ENCODE measurements at places on chromosomes 7 and 10.

GRCh38 chr7:122482212-122482611 is 177.7 kb upstream of the FEZF1 start:
- DNase-seq = no peak

- DNase-seq = no peak
Measured at GRCh38 chr10:1114315-1114714, 58.1 kb downstream of the WDR37 start.

GRCh38 chr7:23472046-23472445 is 1.8 kb upstream of the IGF2BP3 start:
- DNase-seq = no peak

- no peak for DNase-seq
Measured at GRCh38 chr10:131344747-131345146, 33.2 kb upstream of the TCERG1L start.

DNA sequence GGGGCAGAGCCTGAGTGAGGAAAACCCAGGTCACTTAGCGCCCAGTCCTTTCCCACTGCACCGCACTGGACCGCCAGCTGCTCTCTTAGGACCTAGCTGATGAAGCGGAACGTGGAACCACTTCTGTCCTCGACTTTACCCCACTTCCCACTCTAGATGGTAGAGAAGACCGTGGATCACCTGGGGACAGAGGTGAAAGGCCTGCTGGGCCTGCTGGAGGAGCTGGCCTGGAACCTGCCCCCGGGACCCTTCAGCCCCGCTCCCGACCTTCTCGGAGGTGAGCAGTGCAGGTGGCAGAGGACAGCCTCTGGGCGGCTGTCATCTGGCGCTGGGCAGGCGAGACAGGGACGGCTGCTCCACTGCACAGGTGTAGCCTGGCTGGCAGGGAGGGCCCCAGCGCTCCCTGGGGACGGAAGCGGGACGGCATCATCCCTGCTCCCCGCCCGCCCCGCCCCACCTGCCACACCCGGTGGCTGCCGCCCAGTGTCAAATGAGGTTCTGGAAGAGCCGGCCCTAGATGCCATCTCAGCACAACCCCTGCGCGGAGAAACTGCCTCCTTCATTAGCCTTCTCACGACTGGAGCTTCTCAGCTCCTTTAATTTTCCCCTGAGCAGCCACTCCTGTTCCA is 11.7 kb downstream of the PLAC9 start:
- no peak for DNase-seq

GRCh38 chr10:21602313-21602712 is 68.3 kb downstream of the MLLT10 start:
- no peak for DNase-seq

DNA sequence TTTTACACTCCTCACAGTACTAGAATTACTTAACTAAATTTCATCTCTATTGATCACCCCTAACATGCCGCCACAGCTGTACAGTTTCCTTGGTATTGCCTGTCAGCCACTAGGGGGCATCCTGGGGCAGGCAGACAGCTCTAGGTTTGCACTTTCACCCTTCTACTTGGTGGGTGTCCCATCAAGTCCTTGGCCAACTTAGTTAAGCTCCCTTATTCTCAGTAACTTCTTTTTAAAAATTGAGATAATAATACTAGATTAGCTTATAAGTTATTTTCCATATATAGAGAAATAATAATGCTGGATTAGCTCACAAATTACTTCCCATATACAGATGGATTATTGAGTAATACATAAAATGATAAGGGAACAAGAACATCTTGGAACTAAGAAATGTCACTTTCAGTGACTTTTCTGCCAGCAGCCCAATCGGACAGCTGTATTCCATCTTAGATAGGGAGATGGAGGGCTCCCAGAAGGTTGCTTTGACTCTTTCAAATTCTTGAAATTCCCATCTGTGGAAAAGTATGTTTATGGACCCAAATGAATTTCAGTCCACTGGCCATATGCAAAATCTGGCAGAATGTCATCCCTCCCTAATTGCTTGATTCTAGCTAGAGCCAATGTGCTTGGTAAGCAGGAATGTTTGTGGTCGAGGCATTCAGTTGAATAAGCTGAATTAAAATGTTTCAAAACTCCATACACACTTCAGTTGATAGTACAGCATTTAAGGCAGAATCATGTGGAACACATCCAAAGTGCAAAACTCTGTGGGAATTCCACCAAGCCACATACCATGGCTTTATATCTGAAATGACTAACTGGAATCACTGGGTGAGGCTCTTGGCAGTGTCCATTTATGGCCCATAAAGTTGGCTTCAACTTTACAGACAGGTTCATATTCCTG is 309.7 kb downstream of the CSTF2T start:
- DNase-seq = peak; percentile 1

DNA sequence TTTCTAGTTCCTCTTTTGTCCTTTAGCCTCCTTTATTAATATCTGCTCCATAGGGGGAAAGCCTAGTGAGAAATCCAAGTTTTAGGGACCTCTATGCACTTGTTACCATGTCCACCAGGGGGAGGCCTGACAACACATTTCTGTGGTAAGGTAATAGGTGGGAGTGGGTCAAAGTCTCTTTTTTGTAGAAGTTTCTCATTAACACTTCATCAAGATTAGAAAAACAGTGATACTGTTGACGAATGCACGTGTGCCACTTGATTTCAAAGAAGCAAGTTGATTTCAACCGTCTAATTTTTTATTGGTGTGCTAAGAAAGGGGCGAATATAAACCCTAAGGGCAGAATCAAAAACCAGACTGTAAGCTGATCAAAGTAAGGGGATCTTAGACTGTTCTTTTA is 30.6 kb downstream of the CISD1 start:
- peak; percentile 25 for DNase-seq

- DNase-seq = no peak
Measured at GRCh38 chr7:151251689-151252560, 3.4 kb upstream of the SMARCD3 start.

- DNase-seq = no peak
Measured at GRCh38 chr10:35420827-35421552, 84.7 kb downstream of the CCNY start.

DNA sequence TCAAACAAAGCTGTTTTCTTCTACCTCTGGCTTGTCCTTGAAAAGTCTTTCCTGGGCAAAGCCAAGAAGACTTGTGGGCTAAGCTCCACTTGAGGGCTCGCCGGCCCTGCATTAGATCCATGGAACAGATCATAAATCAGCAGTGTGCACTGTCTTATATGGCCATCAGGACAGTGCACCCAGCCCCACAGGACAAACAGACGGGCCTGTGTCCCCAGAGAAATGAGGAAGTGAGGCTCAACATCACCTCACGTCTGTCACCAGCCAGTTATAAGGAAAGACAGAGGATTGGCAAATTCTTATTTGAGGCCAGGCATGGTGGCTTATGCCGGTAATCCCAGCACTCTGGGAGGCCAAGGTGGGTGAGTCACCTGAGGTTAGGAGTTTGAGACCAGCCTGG is 12.3 kb upstream of the IFT22 start:
- no peak for DNase-seq

- DNase-seq = no peak
Measured at GRCh38 chr7:120218712-120219111, 54.3 kb upstream of the KCND2 start.

GRCh38 chr7:96649981-96650380 is 59.7 kb downstream of the SEM1 start:
- DNase-seq = no peak

DNA sequence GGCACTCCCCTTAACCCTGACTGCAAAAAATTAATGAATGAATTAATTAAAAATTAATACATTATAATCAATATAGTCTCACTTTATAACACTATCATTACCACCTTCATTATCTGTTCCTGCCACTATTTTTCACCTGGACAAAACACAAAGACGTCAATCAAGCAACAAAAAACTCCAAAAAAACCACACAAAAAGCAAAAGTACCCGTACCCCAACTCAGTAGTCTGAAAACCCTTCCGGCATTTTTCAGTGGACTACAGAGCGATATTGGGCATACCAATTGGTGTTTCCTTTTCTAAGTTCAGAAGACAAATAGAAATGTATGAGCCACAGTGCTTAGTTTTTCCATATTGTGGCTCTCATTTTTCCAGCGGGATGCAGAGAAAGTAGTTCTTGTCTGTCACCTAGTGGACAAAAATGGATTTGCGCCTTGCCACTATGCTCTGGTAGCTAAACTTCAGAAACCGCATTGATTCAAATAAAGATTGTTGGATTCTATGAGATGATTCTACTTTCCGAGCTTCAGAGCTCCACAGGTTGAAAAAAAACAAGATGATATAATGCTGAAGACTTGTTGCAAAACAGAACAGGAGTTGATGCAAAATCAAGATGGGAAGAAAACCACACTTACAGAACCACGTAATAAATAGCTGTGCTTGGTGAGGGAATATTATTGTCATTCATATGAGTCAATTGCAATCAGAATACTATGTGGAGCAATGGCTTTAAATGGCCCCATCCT is 50.6 kb upstream of the ITGB1 start:
- peak; percentile 44 for DNase-seq

GRCh38 chr10:104447906-104448305 is 94.3 kb downstream of the CFAP58 start:
- DNase-seq = no peak

DNA sequence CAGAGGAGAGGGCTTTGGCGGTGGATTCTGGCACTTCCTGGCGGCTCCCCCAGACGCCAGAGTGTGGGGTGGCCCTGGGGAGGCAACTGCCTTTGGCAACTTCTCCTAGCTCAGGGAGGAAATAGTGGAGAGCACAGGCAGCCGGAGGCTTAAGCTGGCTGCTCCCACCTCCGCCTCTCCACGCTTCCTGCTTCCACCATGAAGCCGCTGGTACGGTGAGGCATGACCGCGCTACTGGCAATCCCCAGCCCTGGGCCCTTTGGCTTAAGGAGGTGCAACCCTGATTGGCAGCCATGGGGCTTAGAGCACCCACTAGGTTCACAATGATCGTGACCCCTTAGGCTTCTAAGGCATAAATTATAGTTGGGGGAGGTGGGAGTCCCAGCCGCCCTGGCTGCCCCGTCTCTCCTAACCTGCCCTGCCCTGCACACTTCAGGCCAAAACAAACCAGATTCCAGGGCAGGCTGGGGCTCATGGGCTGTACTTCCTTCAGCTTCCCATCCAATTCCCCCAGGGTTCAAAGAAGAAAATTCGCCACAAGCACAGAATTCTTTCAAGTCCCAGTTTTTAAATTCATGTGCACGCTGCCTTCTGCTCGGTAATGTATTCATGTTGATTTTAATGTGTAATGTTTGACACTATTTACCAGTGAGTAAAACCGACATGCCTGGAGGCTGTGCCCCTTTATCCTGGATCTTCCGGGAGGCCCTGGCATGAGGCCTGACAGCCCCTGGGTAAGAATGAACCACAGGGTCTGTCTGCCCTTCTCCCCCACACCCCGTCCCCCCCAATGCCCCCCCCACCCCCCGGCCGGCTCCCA is 90.7 kb upstream of the LRRC4 start:
- no peak for DNase-seq

- DNase-seq = no peak
Measured at GRCh38 chr7:19143881-19144574, 1.2 kb downstream of the FERD3L start.

DNA sequence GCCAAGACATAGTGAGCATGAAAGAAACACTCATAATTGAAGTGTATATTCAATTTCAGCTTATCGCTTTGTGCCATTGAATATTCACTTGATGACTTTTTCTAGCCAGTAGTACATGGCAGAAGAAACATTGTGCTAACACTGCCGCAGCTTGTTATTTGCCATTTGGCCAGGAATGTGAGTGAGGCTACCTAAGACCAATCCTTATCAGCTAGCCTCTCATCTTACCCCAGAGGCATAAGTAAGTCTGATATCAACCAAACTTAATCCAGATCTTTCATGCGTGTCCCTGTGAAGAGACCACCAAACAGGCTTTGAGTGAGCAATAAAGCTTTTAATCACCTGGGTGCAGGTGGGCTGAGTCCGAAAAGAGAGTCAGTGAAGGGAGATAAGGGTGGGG is 586.0 kb upstream of the MBL2 start:
- DNase-seq = no peak

- DNase-seq = no peak
Measured at GRCh38 chr10:126247446-126247975, 140.8 kb downstream of the ADAM12 start.

GRCh38 chr7:82672078-82672477 is 228.5 kb upstream of the CACNA2D1 start:
- no peak for DNase-seq

DNA sequence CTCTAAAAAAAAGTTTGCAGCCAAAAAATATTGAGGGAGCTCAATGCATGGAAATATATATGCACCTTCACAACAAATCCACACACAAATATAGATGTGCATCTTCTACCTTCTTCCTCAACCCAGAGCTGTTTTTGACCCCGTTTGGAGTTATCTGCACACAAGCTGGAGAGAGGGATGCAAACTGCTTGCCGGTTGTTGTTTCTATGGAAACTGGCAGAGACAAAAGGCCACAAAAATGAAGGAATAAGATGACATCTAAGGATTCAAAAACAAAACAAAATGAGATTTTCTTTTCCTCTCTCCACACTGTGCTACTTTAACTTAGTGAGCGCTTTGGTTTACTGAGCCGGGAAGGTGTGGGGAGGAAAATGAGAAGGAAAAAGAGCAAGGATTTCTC is 210.2 kb upstream of the AGK start:
- no peak for DNase-seq

DNA sequence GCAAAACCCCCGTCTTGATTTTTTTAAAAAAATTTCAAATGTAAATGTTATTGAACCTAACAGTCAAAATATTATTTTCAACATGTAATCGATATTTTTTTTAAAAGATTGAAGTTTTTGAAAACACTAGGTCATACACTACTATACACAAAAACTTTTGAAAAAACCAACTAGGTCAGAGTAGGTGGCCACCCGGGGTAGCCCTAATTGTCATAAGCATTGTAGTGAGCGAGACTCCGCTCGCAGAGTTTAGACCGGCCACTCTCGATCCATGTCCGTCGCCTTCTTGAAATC is 417 bp downstream of the RFC2 start:
- DNase-seq = no peak
